Karpas-422 (cell line): ENCODE measurements at places on chromosomes 11 and 22.

DNA sequence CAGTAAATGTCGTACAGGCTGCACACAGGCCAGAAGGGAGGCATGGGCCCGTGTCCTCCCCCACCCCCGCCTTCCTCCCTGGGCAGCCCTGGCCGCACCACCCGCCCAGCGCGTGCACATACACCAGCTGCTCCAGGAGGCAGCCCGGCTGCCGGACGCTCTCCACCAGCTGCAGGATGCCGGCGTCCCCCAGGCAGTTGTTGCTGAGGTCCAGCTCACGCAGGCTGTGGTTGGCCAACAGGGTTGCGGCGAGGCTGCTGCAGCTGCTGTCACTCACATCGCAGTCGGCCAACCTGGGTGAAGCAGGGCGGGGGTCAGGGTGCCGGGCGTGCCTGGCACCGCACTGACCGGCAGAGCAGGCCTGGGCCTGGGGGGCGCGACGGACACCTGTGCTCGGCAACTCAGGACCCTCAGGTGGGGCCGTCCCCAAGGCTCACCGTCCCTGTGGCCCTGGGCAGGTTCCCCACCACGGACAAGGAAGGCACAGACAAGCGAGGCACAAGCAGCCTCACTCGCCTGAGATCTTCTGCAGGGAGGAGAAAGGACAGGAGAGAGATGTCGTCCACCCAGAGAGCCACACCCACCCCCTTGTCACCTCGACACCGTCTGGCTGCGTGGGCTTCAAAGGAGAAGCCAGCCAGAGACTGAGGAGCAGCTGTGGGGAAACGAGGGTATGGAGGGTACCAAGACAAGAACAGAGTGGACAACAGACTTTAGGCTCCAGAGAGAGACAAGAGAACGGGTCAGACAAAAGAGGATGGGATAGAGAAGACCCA, 12.1 kb downstream of the RNH1 start:
- DNase-seq, result no peak

GRCh38 chr22:29503811-29504372, 23.9 kb downstream of the NEFH start:
- no peak for DNase-seq

DNA sequence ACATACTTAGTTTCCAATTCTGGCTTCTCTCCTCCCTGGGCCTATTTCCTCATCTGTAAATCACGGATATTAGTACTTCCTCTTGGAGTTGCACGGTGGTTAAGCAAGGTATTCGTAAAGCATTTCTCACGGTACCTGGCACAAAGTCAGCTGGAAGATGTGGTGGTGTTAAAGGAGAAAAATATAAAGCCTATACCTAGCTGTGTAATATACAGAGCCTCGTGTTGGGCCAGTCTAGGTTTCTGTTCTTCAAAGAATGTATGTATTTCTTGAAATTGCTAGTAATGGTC, 47.2 kb downstream of the DBX1 start:
- no peak for DNase-seq

DNA sequence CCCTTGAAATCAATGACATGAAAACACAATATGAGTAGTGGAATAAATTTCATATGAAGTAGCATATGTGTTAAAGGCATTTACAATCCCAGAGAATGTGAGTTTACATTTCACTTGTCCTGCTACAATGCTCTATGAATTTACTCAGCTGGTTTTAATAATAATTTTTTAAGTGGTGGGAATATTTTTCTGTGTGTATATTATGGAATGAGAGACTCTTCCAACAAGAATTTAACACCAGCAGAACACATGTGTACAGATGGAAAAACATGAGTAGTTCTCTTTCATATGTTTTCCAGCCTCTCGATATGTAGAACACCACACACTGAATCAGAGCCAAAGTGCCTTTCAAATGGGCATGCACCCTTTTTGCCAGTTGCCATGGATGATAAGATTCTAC, 170.4 kb downstream of the MAML2 start:
- DNase-seq, result no peak

DNA sequence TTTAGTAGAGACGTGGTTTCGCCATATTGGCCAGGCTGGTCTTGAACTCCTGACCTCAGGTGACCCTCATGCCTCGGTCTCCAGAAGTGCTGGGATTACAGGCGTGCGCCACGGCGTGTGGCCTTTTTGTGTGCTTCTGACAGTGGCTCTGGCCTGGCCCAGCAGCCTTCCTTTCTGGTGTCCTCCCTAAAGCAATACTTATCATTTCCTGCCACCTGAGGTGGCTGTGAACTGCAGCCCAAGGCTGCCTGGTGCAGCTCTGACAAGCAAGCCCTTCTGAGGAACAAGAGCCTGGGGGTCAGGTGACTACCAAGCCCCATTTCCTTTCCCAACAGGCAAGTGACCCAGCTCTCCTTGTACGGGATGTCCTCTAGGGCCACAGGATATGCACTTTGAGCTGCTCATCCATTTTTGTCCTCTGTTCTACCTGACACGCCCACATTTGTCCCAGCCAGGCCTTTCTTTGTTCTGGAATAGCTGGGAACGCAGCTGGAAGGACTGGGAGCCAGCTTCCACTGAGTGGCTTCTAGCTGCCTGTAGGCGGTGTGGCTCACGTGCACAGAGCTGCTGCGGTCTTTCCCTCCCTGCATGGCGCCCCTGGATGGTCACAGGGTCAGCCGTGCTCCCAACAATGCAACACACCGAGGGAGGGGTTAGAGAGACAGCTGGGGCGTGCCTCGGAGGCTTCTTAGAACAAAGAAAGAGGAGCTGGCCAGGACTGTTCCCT, 12.3 kb upstream of the BID start:
- DNase-seq, result no peak
